ENCODE measurements at places on chromosomes 2 and 18.

GRCh38 chr18:1392046-1392445 is 487.4 kb downstream of the ADCYAP1 start:
- no peak for DNase-seq

DNA sequence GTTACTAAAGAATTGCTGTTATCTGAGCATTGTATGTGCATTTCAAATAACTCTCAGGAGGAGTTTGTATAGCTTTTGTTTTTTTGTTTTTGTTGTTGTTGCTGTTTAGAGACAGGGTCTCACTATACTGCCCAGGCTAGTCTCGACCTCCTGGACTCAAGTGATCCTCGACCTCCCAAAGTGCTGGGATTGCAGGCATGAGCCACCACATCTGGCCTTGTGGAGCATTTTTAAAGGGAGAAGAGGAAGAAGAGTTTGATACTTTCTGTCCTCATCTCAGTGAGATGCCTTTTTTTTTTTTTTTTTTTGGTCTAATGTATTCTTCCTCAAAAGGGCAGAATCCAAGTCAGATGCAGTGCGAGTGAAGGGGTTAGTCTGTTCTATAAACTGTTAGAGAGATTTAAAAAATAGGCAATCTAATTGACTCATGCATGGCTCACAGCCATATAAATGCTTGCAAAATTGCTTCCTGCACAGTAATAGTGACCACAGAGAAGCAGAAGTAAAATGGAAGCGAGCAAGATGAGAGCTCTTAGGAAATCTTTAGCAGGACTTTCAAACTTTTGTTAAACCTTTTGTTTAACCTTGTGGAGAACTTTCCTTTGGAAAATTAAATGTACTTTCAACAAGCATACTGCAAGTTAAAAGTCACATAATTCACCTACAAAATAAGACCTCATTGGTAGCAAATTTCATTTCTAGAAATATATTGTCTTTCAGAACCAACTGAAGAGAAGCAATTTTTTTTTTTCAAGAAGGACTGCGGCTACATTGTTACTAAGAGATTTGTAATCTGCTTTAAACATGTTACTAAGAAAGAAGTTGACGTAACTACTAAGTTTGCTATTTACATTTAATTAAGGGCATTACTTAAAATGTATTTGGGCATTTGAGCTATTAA is 52.3 kb upstream of the ROCK1 start:
- no peak for DNase-seq

GRCh38 chr2:74286725-74287124 is 56.5 kb downstream of the SLC4A5 start:
- no peak for DNase-seq

DNA sequence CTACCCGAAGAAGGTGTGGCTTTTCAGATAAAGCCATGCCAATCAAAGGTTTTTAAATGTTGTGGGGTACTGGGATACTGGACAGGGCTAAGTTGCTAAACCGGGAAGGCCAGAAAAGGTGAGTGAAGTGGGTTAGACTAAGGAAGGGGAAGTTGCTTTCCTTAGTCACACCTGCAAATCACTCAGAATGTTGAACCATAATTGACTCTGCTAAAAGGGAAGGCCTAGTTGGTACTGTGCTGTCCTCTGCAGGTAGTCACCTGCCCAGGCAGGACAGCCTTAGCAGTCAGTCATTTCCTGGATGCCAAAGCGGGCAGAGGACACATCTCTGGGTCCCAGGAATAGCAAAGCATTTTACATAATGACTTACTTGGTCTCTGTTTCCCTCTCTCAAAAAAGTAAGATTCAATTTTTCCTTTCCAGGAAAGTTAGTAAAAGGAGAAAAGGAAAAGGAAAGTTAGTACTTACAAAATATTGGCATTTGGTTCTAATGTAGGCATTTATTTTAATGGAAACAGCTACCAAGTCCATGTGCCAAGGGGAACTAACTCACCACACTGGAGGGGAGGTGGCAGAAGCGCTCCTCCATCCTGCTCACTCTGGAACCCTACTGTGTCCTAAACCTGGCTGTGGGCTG is 60.3 kb downstream of the RFTN2 start:
- DNase-seq, result peak; percentile 29

DNA sequence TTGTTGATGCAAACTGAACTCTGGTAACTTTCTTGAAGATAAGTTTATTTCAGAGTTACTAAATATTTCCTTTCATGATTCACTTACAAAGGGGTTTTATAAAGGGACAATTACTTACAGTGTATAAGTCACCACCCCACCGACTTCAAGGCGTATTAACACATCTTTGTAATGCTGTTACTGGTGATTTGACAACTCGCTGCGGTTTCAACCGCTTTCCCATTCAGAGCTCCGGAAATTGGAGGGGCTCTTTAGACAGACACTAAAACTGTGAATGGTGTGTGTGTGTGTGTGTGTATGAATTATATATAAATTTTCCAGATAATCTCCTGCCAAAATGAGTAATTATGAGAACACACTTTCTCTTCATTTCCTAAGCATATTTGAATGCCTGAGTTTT is 4.9 kb downstream of the TM4SF20 start:
- no peak for DNase-seq

- no peak for DNase-seq
These were observed 60.9 kb upstream of the RTN4 start for GRCh38 chr2:55111230-55111569.

DNA sequence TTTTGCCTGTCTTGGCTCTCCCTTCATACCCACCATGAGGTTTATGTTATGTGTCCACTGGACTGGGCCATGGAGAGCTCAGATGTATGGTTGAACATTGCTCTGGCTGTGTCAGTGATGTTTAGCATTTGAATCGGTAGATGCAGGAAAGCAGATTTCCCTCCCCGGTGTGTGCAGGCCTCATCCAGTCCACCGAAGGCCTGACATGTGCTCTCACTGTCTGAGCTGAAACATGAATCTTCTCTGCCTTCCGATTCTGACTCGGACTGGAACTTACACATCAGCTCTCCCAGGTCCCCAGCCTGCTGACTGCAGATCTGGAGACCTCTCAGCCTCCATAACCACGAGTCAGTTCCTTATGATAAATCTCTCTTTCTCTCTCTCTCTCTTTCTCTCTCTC is 72.4 kb upstream of the SLC66A3 start:
- DNase-seq, result no peak

- DNase-seq, result peak; percentile 59
These were observed 19.3 kb upstream of the CD28 start for GRCh38 chr2:203687165-203687564.

DNA sequence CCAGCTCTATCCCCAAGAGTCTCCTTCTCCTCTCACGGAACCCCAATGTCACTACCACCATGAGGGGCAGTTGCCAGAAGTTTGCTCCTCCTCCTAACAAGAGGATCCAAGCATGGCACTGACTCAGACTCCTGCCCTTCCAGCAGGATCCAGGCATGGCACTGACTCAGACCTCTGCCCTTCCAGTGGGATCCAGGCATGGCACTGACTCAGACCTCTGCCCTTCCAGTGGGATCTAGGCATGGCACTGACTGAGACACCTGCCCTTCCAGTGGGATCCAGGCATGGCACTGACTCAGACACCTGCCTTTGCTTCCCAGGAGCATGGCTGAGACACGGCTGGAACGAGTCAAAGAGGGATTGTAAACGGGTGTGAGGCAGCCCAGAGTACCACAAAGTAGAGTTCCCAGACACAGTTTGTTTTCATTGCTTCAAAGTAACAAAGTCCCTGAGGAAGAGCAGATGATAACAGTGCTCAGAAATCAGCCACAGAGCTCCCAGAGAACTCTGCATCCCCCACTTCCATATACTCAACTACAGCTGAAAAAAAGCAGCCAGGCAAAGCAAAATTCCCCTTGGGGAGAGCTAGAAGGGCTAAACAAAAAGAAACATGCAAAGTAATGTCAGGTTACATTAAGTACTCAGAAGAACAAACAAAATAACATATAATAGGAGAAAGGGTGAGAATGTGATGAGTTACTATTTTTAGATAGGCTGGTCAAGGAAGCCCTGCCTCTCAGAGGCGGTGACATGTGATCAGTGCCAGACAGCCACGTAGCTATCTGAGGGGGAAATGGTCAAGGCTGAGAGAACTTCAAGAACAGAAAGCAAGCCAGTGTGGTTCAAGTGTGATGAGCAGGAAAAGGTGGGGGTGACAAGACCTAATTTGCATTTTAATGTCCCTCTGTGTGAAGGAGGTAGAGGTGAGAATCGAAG is 3.0 kb downstream of the BUB1 start:
- peak; percentile 70 for DNase-seq

GRCh38 chr2:26913999-26914658 is 56.3 kb upstream of the MAPRE3 start:
- DNase-seq, result no peak

DNA sequence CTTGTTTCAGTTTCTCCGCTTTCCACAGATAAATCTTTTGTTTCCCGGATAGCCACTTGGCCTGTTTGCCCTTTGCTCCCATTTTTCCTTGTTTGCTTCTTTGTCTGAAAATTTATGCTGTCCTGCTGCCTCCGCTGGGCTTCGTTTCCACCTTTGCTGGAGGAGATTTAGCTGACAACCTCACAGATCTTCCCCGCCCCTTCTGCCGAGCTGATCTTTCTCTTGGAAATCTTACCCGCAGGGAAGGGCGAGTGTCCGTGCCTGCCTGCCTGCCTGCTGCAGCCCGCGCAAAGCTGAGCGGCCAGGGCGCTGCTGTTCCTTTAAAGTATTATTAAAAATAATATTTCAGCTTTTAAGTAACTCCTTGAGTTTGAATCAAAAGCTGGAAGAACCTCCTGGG is 1.4 kb upstream of the XRCC5 start:
- peak; percentile 60 for DNase-seq

DNA sequence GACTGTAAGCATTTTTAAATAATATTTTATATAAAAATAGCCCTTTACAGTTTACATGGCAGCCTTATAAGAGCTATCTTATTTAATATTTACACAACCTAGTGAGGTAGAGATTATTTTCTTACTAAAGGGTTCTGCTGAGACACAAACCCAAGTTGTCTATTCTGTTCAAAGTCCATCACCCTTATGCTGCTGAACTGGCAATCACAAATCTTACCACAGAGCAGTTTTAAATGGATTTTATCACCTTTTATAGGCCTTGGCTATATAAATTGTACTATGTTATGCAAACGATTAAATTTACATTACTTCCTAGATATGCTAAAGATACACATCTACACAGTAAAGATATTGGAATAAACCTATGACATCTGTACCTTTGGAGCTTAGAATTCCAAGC is 40.7 kb downstream of the RBM45 start:
- DNase-seq, result peak; percentile 84

DNA sequence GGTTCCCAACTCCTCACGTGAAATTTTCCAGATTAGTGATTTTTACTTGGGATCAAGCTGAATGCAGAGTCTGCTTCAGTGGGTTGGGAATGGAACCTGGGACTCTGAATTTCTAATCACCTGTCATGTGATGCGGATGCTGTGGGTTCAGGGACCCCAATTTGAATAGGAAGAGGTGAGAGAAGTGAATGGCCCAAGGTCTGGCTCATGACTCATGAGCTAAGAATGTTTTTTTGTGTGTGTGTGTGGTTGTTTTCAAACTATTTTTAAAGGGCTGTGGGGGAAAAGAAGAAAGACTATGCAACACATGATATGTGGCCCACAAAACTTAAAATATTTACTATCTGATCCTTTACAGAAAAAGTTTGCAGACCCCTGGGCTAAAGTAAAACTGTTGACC is 108.5 kb upstream of the CYRIA start:
- no peak for DNase-seq

DNA sequence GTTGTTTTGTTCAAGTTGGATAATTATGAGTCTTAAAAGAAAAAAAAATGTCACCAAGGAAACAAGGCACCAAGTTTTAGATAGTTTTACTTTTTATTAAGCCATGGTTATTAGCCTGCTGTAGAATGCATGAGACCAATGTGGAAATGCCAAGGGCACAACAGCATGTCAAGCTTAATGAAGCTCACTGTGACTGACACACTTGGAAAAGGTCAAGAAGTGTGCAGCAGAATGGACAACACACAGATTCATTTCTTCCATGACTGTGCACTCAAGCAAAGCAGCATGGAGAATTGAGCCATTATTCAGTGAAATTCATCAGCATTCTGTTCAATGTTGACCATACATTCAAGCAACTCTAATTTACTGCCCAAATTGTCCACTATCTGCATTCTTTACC is 23.6 kb downstream of the SPHKAP start:
- DNase-seq, result no peak

DNA sequence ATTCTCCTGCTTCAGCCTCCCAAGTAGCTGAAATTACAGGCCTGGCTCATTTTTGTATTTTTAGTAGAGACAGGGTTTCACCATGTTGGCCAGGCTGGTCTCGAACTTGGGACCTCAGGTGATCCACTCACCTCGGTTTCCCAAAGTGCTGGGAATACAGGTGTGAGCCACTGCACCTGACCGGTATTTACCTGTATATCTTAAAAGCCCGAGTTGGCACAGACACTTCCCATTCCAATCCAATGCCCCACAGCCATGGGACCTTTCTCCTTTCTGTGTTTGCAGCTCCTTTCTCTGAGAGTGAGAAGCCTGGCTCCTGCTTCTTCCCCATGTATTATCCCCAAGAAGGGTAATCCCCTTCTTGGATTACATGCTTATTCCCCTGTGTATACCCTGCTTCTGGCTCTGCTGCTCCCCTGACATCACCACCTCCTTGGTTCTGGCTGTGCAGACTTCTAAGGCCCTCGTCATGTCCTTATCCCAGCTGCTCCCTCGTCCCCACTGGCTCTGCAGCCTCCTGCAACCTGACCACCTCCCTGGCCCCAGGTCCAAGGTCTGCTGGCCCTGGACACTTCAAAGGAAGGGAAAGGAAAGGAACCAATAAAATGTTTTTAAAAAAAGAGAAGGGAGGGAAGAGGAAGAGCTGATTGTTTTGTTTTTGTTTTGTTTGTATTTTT is 52.8 kb downstream of the INPP5D start:
- DNase-seq, result no peak

DNA sequence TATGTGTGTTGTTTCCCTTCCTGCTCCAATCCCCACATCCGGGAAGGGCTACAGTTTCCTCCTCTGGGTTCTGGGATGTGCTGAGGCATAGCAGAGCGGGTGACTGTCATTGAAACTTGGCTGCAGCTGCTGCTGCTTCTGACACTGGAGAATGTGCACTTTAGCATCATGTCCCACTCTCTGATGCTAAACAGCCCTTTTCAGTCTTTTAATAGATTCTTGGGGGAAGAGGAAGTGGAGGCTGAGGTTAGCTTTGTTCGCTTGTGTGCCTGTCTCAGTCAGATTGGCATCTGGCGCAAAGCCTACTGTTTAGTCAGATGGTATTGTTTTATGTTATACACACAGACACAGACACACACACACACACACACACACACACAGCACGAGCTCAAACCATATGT is 136.5 kb upstream of the RND3 start:
- no peak for DNase-seq

DNA sequence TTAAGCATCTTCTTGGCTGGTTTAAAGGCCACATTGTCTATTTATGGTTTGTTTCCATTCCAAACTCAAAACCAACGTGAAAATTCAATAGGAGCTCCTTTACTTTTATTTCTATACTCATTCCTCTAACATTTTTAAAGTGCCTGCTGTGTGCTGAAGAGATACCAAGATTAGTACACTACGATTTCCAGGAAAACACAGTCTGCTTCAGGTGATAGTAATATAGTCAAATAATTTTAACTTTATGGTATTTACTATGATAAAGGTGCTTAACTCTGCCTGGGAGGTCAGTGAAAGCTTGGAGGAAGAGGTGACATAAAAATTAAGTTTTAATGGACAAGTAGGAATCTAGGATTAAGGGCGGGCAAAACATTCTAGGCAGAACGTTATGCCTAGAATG is 121.4 kb downstream of the KIAA1328 start:
- no peak for DNase-seq

GRCh38 chr2:237790353-237790752 is 8.2 kb upstream of the RBM44 start:
- DNase-seq, result no peak

Measured in small intestine (tissue), 16 donors.